ENCODE measurements at places on chromosomes 7 and 10.

DNA sequence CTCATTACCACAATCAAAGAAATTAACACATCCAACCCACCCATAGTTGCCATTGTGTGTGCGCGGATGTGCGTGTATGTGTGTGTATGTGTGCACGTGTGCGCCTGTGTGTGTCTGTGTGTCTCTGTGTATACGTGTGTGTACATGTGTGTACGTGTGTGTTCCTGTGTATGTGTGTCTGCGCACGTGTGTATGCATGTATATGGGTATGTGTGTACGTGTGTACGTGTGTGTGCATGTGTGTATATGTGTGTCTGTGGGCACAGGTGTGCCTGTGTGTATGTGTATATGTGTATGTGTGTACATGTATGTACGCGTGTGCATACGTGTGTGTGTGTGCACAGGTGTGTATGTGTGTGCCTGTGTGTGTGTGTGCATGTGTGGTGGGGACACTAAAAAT, 48.9 kb downstream of the EGFR start:
- DNase-seq, result no peak

- DNase-seq, result no peak
Measured at GRCh38 chr10:59085711-59086502, 90.5 kb upstream of the PHYHIPL start.

DNA sequence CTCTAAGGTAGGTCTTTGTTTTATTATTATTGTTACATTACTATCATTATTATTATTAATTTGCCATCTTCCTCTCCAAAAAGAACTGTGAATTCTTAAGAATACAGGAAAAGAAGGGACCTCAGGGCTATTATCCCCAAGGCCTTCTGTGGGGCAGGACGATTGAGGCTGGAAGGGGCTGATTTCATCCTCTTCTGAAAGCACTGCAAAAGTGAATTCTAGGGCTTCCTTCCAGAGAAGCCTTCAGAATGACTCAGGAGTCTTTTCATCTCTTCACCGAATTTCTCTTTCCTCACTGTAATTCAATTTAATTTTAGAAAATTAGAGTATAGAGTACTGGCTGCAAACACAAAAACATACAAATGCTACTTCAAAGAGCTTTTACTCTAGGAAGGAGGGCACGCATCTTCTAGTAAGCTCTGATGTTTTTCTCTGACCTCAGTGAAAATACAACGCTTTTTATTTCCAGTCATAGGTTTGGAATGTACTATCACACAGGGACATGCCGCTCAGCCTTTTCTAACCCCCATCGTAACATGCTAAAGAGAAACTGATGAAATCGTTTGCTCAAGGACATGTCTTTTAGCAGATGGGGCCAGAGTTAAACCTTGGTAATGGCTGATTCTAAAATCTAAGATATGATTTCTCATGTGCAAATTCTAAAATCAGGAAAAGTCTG, 280.2 kb upstream of the PITRM1 start:
- peak; percentile 88 for DNase-seq

- no peak for DNase-seq
Measured at GRCh38 chr7:36777062-36777461, 52.8 kb upstream of the AOAH start.

DNA sequence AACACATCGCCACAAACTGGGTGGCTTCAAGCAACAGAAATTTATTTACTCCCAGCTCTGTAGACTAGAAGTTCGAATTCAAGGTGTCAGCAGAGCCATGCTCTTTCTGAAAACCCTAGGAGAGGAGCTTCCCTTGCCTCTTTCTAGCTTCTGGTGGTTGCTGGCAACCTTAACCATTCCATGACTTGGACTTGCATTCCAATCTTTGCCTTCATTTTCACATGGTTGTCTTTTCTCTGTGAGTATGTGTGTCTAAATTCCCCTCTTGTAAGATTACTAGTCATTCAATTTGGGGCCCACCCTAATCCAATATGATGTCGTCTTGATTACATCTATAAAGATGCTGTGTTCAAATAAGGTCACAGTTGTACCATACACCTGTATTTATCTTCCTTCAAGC, 65.9 kb upstream of the PRKG1 start:
- no peak for DNase-seq

GRCh38 chr7:69837387-69838068, 239.3 kb downstream of the AUTS2 start:
- no peak for DNase-seq

Data from trophoblast cell (in vitro differentiated cells and primary cell).